ENCODE measurements at places on chromosomes 11 and 22.

DNA sequence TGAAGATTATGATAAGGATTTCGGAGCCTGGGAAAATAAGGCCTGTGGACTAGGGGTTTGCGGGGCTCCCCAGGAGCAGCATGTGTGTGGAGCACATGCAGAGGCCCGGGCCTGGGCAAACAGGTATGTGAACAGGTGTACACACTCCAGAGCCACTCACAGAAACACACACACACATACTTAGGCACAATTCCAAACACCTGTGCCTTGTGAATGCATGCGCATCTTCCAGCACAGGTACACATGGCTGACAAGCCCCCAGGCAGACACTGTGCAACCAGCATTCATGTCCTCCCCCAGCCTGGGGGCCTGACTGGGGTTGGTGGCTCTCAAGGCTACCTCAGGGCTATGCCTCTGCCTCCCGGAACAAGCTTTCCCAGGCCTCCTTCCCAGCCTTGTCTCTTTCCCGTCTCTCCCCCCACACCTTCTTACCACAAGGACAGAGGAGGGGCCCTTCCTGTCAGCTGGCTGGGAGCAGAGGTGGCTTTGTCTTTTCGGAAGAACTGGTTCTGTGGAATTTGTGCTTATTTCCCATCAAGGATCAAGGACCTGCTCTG is 2.6 kb upstream of the P2RY6 start:
- DNase-seq, result peak; percentile 9

- DNase-seq, result no peak
Observed at GRCh38 chr11:116689413-116690127, 83.2 kb downstream of the BUD13 start.

DNA sequence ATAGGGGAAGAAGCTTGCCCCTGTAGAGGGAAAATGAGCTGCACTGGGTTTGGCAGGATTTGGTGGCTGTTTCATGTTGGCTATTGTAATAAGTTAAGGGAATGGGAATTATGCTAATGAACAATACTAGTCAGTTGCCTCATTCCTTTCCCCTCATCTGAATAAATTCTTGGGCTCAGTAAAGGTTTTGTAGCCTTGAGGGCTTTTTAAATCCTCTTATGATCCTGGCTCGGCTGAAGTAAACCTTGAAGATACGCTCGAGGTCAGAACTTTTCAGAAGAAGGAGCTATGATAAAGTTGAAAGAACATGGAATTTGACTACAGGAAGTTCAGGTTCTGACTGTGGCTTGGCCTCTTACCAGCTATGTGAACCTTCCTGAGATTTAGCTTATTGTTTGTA is 448.7 kb downstream of the RAB38 start:
- no peak for DNase-seq

GRCh38 chr11:1935156-1936071 is 11.7 kb upstream of the MRPL23 start:
- no peak for DNase-seq

DNA sequence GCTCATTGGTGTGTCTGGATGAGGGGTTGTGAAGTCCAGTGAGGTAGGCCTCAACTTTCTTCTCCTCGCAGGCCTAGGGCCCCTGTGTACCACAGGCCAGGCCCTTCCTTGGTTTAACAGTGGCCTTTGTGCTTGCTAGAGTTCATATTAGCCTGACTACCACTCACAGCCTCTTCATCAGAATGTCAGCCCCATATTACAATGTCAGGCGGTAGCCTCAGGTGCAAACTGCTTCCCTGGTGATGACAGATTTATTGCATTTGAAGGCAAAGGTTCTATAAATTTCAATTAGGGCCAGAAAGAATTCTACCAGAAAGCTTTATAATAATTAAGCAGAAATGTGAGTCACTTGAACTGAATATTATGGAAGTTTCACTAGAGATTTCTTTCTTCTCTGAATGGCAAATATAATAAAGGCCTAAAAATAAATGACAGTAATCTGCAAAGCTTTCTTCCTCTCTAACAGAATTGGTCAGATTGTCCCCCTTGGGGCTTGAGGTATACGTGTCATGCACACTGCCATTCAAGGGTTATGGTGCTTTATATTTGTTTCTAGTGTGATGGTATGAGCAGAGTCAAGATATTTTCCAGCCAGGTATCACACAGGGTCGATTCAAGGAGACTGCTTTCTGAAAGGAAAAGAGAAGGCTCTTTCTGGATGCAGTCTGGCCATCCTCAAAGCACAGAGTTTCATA is 210.3 kb downstream of the CWF19L2 start:
- DNase-seq, result no peak

GRCh38 chr11:74627381-74627780 is 35.0 kb downstream of the POLD3 start:
- no peak for DNase-seq

DNA sequence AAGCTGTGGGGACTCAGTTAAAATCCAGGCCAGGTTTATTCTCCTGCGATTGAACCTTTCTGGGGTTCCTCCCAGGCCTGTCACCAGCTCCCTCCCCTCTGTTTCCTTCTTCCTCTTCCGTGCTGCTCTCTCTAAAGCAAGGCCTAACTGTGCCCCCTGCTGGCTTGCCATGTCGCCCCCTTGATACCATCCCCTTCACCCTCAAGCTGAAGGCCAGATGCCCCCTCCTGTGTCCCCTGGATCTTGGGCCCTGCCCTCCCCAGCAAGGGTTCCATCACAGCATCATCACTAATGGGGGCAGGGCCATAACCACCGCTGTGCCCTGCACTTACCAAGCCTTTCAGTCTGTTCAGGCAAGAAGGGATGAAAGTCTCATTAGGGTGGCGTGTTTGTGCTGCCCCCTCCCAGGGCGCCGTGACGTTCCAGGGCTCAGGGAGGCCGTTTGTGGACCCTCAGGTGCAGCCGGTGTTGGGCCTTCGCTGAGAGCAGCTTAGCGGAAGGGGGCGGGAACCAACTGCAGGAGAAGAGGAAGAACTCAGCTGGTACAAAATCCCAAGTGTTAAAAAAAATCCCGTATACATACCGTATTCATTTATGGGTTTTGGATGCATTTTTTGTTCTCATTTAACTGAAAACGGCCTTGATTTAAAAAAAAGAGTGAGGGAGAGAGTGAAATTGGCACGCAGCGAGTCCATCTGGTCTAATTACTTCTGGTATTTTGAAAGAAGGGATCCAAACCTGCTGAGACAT is 69.9 kb downstream of the MPPED1 start:
- no peak for DNase-seq

- no peak for DNase-seq
Observed at GRCh38 chr11:31795706-31796498, 15.2 kb downstream of the PAX6 start.

DNA sequence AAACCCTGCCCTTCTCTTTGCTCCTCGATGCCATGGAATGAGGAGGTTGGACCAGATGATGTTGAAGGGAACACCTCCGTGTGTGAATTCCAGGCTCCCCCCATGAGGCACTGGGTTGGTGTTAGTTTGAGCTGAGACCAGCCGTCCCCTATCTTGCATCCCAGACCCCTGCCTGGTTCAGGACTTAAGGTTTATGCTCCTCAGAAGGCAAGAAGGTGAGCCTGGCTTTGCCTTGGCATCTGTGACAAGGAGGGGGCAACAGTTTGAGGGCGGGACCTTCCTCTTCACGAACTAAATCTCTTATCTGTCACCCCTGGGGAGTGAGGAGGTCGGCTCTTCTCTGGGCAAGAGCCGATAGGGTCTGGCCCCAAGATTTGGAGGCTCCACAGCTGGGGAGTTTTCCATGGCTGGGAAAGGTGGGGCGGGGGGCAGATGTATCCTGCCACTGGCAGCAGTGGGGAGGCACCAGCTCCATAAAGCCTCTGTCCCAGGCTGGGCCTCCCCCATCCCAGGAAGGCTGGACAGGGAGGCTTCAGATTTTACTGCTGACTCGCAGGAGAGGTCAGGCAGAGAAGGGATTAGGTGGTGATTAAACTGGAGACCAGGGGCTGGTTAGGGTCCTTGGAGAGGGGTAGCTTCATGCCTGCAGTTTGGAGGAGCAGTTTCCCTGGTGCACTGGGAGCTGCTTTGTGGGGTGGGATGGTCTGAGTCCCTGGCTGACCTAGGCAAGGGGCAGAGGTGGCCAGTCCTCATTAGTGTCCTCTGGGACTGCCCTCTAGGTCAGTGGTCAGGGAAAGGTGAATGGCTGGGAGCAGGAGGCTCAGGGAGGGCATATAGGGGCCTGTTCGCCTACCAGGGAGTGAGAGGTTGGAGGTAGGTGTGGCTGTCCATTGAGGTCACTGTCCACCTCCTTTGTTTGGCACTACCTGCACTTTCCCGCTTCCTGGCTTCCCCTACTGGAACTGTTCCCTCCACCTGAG is 1.1 kb downstream of the SEC14L2 start:
- DNase-seq, result no peak
